ENCODE measurements at places on chromosomes 7 and 10.

GRCh38 chr7:121202834-121203233, 126.0 kb upstream of the WNT16 start:
- DNase-seq, result no peak

DNA sequence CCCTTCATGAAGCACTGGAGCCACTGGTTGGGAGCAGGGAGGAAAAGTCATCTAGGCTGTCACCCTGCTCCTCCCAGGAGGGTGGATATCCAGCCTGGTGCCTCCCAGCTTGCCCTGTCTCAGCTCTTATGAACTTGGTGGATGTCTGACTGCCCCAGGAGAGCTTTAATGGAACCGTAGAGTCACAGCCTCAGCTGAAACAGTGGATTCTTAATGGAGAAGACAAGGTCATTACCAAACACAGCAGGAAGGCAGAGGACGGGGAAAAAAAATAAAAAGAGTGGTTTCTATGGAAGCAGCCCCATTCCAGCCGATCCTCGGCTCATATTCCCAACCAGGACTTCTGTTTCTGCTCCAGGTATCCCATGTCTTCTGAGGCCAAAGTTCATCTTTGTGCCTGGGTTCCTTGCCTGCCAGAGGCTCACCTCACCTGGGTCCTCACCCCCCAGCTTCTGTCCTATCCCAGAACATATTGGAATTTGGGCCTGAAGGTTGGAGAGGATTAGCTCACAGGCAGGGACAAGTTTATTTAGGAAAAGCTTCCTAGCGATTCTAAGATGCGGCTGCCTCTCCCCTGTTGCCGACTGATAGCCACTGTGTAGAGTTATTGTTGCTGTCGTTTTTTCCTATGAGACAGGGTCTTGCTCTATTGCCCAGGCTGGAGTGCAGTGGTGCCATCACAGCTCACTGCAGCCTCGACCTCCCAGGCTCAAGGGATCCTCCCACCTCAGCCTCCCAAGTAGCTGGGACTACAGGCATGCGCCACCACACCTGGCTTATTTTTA, 15.6 kb downstream of the CCL26 start:
- DNase-seq, result no peak

DNA sequence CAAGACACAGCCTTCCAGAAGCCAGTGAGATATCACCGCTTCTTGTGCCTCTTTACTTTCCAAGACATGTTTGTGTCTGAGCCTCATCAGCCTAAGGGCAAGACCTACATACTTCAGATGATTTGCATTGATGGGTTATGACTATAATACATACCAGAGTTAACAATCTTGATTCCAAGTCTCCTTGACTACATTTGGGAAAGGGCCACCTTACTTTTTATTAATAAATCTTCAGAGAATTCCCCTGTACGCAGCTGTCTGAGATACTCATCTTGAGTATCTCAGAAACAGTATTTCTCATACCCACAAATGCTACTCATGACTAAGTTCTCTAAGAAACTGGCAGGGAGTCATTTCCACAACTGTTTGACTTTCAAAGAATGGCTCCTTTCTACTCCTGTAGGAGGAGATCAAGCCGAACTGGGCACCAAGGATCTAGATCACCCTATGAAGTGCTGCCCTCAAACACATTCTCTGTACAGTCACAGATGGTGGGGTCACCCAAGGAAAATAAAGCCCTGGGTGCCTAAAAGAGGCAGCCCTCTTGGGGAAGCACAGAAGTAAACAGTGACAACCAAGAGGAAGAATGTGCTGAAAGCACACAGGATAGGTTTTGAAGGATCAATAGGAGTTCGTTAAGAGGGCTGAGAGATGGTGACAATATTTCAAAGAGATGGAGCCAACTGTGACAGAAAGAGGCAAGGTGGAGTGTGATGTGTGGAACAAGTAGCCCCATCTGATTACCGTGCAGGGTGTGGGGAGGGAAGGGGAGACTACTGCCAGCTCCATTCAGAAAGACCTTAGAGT, 138.9 kb downstream of the JAZF1 start:
- DNase-seq, result no peak

DNA sequence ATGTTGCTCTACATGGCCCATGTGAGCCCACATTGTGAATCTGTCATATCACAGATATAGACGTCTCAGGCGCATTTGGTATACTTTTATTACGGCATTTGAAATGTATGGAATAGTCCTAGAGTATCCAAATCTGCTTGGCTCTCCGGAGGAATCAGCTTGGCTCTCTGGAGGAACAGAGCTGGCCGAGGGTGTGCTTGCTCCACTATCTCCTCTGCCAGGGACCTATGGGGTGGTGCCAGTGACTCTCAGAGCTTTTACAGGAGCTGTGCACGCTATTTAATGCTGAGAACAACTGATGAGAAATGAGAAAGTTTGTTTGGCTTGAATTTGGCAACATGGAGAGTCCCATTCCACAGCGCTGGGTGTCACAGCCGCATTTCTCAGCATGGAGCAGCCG, 144.0 kb downstream of the ZMYND11 start:
- no peak for DNase-seq

DNA sequence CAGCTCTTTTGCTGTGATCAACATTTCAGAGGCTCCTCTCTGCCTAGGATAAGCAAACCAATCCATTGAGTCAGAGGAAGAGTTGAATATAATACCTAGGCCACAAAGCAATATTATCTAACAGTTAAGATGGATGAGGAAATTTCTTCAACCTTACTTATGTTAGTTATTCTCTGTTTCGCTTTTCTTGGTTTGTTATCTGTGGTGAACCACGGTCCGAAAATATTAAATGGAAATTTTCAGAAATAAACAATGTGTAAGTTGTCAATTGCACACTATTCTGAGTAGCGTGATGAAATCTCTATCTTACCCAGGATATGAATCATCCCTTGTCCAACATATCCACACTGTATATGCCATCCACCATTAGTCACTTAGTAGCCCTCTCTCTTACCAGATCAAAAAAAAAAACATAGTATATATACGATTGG, 1.5 kb upstream of the HTR7 start:
- DNase-seq, result no peak

Measured in stimulated activated CD8-positive, alpha-beta memory T cell treated with anti-CD3 and anti-CD28 coated beads, Interleukin-2, amount 100 ng/mL, for 1 hour (primary cell).